NCI-H1417 (cell line): ENCODE measurements at places on chromosomes 12 and 14.

GRCh38 chr14:57061009-57061711 lies 207.5 kb downstream of the EXOC5 start:
- DNase-seq = no peak

GRCh38 chr12:42961395-42961794 lies 371.8 kb upstream of the PRICKLE1 start:
- no peak for DNase-seq

DNA sequence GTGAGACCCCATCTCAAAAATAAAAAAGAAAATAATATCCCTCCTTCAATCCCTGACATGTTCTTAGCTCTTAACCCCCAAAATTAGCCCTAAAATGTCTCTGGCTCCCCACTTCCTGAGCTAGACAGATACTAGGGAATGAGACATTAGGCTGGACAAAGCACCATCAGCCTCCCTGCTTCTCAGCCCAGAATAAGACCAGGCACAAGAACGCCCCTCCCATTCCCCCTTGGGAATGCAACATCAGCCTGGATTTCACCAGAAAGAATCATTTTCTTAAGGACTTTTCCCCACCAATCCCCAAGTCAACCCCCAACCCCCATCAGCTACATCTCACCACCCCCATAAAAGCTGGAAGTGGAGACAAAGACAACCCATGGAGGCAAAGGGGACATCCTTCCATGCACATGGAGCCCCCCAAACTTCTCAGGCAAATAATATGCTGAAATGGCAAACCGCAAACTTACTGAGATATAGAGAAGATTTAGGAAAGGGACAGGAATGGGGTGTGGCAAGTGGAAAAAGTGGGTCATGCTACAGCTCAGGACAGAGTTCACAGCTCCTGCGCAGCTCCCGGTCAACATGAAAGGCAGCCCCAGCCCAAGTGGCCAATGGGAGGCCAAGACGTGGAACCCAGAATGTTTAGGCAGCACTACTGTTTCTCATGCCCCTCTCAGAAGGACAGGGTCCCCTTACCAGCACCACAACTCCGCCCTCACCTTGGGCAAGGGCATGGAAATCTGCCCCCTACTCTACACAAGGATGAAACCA lies 2.7 kb downstream of the CHD4 start:
- no peak for DNase-seq

DNA sequence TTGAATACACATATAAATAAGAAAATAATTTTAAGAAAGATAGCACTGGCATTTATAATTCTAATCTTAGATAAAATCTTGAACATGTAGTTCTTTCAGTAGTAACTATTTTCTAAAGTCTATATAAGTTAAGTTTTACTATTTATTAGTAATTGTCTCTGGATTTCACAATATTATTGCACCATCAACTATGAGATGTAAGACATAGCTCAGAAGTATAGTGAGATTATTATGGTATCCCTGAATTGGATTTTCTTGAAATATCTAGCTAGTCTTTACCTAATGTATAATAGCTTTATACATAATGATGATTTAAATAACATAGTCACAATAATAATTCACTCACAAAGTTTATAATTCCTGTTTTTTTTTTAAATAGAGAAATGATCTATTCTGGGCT lies 6.7 kb downstream of the CLEC12A start:
- no peak for DNase-seq

DNA sequence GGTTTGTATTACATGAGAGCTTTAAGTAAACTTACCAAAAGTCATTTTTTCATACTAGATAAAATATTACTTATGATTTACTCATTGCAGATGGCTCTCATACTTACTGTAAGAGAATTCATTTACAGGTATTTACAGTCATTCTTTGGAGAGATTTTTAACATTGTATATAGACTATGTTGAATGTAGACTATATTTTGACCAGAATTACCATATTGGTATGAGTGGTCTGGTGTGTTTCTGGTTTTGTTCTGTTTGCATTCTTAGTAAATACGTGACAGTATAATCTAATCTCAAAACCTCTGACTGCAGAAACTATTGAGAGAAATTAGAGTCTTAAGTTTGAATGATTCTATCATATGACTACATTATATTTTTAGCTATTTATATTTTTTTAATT lies 91.1 kb downstream of the USP15 start:
- DNase-seq = no peak

DNA sequence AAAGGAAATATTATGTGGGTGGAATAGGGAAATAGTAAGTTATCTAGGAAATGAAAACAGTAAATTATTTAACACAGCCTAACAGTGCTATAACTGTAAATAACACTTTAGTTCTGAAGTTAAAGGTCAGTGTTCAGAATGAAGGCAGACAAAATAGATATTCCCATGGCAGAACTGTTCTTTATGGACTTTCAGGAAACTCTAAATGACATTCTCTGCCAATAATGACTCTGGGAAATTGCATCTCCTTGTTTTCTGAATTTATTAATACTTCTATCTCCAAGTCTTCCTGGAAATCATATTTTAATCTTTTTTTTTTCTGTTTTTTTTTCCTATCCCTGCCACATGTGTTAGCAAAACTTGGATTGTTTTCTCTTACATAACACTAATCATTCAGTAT lies 101.4 kb downstream of the PDE3A start:
- DNase-seq = no peak

- DNase-seq = peak; percentile 27
These were observed 140.5 kb downstream of the AKAP6 start for GRCh38 chr14:32469388-32470160.

DNA sequence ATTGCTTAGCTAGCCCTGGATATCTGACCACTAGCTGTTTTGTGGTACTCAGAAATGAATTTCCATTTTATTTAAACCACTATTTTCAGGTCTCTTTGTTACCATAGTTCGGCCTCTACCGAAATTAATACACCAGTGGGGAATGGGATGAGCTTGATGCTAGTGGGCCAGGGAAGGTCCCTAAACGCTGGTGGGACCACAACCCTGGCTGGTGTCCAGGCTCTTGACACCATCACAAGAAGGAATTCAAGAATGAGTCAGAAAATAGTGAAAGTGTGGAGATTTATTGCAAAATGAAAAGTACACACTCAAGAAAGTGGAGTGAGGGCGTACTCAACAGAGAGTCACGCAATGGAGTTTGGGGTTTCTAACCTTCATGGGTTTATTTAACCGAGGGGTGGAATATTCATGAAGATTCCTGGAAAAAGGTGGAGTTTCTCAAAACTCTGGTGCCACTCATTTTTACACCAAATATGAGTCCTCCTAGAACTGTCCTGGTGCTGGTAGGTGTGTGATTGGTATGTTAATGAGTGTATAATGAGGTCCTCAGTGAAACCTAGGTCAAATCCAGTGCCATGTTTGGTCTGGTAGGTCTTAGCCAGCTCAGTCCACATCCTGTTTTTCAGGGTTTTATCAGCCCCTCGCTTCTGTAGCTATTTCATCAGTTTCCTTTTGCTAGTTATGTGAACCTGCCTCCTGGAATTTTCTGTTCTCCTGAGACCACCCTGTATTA lies 38.9 kb upstream of the LRP6 start:
- DNase-seq = no peak

DNA sequence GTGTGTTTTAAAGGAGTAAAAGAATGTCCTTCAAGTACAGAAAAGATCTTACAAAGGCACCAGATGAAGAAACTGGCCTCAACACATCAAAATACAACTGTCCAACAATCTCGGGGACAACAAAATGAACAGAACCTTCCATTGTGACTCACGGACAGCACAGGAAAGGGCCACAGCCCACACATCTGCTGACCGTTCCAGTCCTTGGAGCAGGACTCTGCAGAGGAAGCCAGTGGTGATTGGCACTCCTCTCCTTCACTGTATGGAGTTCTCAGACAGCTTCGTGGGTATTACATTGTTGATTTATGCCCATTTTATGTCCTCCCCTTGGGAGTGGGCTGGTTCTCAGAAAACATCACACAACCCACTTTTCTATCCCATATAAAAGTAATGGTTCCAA lies 32.5 kb upstream of the TC2N start:
- no peak for DNase-seq

- DNase-seq = no peak
These were observed 9.5 kb downstream of the MYRFL start for GRCh38 chr12:69834576-69834975.

DNA sequence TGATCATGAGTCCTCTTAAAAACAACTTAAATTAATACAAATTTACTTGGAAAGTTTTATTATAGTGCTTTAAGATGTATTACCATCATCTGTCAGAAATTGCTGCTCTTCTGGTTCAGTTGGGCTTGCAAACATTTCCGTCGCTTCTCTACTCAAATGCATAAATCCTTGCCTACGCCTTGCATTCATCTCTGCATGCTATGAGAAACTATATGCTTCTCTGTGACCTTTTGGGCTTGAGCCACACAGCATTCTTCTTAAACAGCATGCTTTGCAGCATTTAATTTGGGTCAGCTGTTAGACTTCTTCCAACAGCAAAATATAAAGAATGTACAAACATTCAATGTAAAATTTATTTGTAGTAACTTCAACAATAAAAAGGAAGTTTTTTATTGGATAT lies 305.7 kb upstream of the FLRT2 start:
- no peak for DNase-seq

DNA sequence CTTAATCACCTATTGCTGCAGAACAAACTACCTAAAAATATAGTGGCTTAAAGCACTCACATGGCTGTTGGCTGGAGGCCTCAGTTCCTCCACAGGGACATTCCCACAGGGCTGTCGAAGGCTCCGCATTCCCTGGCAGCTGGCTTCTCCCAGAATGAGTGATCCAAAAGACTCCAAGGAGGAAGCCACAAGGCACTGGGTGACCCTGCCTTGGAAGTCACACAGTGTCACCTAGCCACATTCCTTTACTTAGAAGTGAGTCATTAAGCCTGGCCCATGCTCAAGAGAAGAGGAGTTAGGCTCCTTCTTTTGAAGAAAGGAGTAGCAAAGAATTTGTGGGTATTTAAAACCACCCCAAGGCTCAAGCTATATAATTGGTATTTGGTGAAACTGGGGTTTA lies 63.9 kb upstream of the MAP1LC3B2 start:
- DNase-seq = no peak

GRCh38 chr12:33759279-33759678 lies 263.0 kb upstream of the ALG10 start:
- no peak for DNase-seq
